ENCODE measurements at places on chromosomes 13 and 19. TPM values are rescaled to one million over a fixed set of nuclear protein-coding genes. Genes with fewer than 3 reads are reported as not detected.

GRCh38 chr19:7973883-7974282, 30.4 kb upstream of the TIMM44 start:
- no peak for DNase-seq
- H3K4me3 ChIP-seq: no peak overlapping the region
- H3K27me3 ChIP-seq: no peaks in the 10 kb centered on the region

DNA sequence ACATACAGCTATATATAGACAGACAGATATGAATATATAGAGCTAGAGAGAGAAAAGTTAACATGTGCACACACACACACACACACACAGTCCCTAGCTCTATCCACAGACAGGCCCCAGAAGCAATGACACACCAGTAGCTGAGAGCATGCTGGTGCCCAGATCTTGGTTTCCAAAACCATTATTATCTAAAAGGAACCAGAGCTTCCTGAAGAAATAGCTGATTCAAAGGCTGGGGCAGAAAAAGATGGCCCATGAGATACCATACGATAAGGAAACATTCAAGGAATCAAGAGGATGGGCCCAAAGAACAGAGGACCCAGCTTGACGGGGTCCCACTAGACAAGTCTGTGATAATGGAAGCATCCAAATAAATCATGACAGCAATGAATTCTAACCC, 53.4 kb downstream of the ABCC4 start:
- H3K4me1 ChIP-seq: no peaks in the 10 kb centered on the region
- H3K27ac ChIP-seq: no peak overlapping the region
- no peak overlapping the region for H3K4me3 ChIP-seq
- H3K27me3 ChIP-seq: no peaks in the 10 kb centered on the region
- no peak for DNase-seq

- H3K4me1 ChIP-seq: 0 out of 2 replicates have a peak, but pooled peaks cover 3% of the 10 kb centered on the region
- no peak for DNase-seq
- no peaks in the 10 kb centered on the region for H3K36me3 ChIP-seq
- H3K27ac ChIP-seq: no peak overlapping the region
Measured at GRCh38 chr13:37100731-37101130, 4.7 kb downstream of the CSNK1A1L start.

DNA sequence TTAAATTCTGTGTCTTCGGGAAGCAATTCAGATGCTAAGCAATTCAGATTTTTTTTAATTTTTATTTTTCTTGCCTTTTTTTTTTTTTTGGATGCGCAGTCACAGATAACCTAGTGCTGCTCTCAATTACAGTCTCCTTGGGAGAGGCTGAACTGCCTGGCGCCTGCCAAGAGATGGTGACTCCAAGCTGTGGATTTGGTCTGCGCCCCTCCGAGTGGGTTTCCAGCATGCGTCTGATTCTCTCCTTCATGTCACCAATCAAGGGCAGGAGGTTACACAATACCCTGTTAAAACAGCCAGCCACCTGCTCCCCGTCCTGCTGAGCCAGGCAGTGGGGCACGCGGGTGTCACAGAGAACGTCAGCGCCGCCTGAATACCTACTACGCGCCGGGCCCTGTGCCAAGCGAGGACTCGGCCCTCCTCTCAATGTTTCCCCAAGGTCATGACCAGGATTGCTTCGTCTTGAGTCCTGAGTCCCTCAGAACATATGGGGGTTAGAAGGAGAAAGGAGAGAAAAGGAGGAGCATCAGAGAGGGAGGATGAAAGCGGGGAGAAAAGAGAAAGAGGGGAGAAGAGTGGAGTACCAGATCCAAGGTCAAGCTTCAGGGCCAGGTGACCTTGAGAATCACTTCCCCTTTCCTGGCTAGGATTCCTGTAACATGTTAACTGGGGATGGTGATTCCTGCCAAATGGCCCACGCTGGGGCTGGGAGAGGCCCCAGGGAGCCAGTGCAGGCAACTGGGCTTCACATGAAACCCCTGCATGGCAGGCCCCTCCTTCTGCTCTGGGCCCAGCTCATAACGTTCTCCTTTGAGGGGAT, 213.6 kb downstream of the URI1 start:
- H3K36me3 ChIP-seq: no peaks in the 10 kb centered on the region
- no peaks in the 10 kb centered on the region for H3K4me1 ChIP-seq
- H3K27me3 ChIP-seq: no peaks in the 10 kb centered on the region
- no peak overlapping the region for H3K4me3 ChIP-seq

- peak overlapping the region; percentile 38 for H3K27ac ChIP-seq
- peak overlapping the region; percentile 77 for H3K4me3 ChIP-seq
- no peaks in the 10 kb centered on the region for H3K36me3 ChIP-seq
- peak; percentile 75 for DNase-seq
Measured at GRCh38 chr19:48716562-48717291, 2.8 kb downstream of the MAMSTR start.

DNA sequence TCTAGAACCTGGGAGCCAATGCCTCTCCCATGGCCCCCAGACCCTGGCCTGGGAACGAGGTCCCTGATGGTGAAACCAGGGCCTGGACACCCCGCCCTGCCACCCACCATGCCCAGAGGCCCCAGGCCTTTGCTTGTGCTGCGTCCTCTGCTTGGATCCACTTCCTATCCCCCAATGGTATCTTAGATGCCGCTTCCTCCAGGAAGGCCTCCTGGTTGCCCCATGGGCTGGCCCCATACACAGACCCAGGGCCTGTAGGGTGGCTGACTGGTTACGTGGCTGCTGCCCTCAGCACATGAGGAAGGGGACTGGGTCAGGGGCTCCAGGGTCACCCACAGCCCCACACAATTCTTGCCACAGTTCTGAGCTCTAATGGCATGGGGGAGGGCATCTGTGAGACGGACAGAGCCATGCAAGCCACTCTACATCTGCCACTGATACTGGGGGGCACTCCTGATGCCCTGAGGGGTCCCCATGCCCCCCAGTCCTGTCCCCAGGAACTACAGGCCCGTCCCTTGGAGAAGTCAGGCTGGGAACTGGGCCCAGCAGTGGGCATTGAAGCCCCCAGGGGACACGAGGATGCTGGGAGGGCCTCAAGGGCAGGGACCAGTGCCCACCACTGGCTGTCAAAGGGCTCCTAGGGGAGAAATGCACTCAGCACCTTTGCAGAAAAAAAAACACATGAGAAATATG, 5.0 kb downstream of the RPL36 start:
- H3K27ac ChIP-seq: no peak overlapping the region
- H3K4me3 ChIP-seq: no peak overlapping the region
- no peaks in the 10 kb centered on the region for H3K4me1 ChIP-seq
- no peak for DNase-seq
- H3K36me3 ChIP-seq: peaks cover 29% of the 10 kb centered on the region

- no peaks in the 10 kb centered on the region for H3K36me3 ChIP-seq
- peak; percentile 82 for DNase-seq
- H3K27me3 ChIP-seq: no peaks in the 10 kb centered on the region
- H3K4me1 ChIP-seq: no peaks in the 10 kb centered on the region
- H3K4me3 ChIP-seq: no peak overlapping the region
- no peak overlapping the region for H3K27ac ChIP-seq
Measured at GRCh38 chr19:19568802-19569756, 31.0 kb downstream of the CILP2 start.

DNA sequence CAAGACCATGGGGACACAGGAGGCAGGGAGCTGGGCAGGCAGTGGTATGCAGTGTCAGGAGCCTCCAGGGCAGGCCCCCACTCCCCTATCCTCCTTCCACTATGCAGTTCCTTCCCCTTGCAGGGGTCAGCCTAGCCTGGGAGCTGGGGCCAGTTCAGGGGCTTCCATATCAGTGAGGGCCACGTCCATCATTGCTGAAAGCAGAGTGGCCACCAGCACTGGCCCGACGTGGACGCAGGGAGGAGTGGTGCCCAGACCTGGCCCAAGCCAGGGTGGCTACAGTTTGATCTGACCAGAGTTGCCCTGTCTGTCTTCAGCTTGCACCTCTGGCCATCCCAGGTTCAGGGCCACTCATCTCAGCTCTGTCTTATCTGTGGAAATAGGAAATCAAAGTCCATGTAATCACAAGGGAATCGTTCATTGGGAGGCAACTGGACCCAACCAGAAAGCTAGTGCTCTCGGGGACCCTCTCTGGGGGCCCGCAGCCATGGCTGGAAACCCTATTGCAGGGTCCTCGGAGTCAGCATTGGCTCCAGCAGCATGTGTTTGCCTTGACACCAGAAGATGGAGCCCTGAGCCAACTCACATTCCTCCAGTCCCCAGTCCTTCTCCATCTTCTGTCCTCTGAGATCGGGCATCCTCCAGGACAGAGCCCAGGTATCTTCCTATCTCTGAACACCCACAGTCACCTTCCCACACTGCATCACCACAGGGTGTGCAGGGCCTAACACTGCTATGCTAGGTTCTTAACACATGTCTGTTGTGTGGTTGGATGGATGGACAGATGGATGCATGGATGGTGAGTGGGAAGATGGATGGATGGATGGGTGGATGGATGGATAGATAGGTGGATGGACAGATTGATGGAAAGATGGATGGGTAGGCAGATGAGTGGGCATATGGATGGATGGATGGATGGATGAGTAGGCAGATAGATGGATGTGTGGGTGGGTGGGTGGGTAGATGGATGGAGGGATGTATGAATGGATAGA, 75.7 kb upstream of the KCTD15 start:
- H3K4me3 ChIP-seq: no peak overlapping the region
- H3K4me1 ChIP-seq: no peaks in the 10 kb centered on the region
- H3K36me3 ChIP-seq: no peaks in the 10 kb centered on the region
- H3K27ac ChIP-seq: no peak overlapping the region

- peaks cover 12% of the 10 kb centered on the region for H3K4me1 ChIP-seq
- no peak overlapping the region for H3K4me3 ChIP-seq
Measured at GRCh38 chr19:6227936-6228325, 51.8 kb downstream of the MLLT1 start.

GRCh38 chr13:79353693-79354092, 52.4 kb downstream of the RBM26 start:
- no peaks in the 10 kb centered on the region for H3K27me3 ChIP-seq
- H3K36me3 ChIP-seq: peaks cover 43% of the 10 kb centered on the region
- no peak overlapping the region for H3K4me3 ChIP-seq
- H3K4me1 ChIP-seq: peaks cover 12% of the 10 kb centered on the region

- H3K4me3 ChIP-seq: no peak overlapping the region
- no peaks in the 10 kb centered on the region for H3K4me1 ChIP-seq
- H3K27ac ChIP-seq: no peak overlapping the region
- no peaks in the 10 kb centered on the region for H3K36me3 ChIP-seq
- H3K27me3 ChIP-seq: no peaks in the 10 kb centered on the region
Measured at GRCh38 chr13:107003911-107004310, 436.0 kb upstream of the ARGLU1 start.

- H3K27ac ChIP-seq: peak overlapping the region; percentile 27
- no peaks in the 10 kb centered on the region for H3K36me3 ChIP-seq
- peak; percentile 60 for DNase-seq
- 0 out of 2 replicates have a peak overlapping the region, but pooled peaks have one; percentile 7 for H3K4me3 ChIP-seq
- no peaks in the 10 kb centered on the region for H3K27me3 ChIP-seq
Measured at GRCh38 chr13:24654741-24655140, 25.5 kb upstream of the ATP12A start.

DNA sequence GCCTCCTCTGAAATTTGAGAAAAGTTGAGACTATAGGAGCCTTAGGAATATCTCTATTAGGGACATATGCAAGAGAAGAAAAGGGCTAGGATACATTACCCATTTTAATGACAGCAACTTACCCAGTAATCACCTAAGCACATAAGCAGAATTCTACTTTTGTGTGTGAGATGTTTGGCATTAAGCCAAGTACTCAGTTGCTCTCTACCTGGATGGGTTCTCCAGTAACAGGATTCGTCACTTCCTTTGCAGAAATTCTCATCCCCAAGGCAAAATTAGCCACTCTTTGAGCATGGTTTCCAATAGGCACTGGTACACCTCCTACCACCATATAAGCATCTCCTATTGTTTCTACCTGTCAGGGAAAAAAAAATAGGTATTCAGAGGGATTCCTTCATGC, 95.1 kb downstream of the C13orf42 start:
- H3K36me3 ChIP-seq: no peaks in the 10 kb centered on the region
- no peak for DNase-seq
- no peak overlapping the region for H3K4me3 ChIP-seq
- H3K4me1 ChIP-seq: no peaks in the 10 kb centered on the region
- no peaks in the 10 kb centered on the region for H3K27me3 ChIP-seq

Gene TMEM38A
- polyA plus RNA-seq: 1.1 TPM

Gene MYADM
- polyA plus RNA-seq: 226 TPM

Gene GPR12
- polyA plus RNA-seq: not detected

Gene LGALS4
- polyA plus RNA-seq: not detected

Gene ERICH6B
- polyA plus RNA-seq: not detected

Gene PSG6
- polyA plus RNA-seq: 1.2 TPM

Data from GM23248 (cell line).